ENCODE measurements at places on chromosomes 7 and 10.

- DNase-seq: no peak
Measured at GRCh38 chr10:60517805-60518204, 128.1 kb upstream of the ANK3 start.

DNA sequence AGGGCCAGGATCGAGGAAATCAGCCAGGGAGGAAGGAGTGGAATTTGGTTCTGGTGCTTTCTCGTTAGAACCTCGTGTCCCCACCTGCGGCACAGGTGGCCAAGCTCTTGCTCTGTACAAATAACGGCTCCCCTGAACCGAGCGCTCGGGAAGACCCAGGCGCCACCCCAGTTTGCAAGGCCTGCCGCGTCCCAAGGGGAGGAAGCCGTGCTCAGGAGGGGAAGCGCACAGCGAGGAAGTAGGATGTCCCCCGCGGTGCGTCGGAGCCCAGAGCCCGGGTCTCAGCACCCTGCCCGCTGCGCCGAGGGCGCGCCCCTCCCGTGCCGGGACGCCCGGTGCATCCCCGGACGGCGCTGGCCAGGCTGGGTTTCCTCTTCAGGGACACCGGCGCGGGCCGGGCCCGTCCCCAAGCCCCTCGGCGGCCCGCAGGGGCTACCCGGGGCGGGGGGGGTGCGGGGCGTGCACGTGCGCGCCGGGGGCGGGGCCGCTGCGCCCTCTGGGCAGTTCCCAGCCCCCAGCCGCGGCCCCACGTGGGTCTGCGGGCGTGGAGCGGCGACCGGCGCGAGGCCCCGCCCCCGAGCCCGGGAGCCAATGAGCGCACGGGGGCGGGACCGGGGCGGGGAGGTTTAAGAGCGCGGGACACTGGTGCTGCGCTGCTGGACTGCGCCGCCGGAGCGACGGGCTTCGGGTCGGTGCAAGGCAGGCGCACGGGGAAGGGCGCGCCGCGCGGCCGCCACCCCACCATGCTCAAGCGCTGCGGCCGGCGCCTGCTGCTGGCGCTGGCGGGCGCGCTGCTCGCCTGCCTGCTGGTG lies at the start of gene LFNG:
LFNG (plus strand) TSS at position 656 of the 812 bp plus-strand sequence; CDS start at position 744, 88 bp downstream.
- DNase-seq: peak; percentile 83

DNA sequence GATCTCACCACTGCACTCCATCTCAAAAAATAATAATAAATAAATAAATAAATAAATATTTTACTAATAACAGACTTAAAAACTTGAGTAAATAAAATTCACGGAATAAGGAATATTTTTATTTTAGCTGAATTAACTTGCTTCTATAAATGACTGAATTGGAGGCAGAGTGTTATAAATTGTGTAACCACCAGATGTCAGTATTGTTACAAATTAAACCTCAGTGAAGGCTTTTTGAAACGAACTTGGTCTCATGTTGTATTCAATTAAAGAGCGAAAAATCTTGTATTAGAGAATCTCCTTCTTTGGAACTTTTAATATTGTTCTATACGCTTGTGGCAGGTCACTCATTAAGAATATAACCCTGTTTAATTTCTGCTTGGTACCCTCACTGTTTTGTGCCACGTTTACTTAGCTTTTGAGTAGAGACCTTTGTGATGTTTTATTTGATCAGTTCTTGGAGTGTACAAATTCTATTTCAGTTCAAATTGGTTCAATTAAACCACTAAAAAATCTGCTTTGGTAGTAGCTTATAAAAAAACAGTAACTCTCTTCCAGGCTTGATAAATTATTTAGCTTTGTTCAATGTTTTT lies 45.6 kb upstream of the SCIN start:
- no peak for DNase-seq

GRCh38 chr7:157699357-157700013 lies 362.7 kb downstream of the DNAJB6 start:
- no peak for DNase-seq

- DNase-seq: no peak
Measured at GRCh38 chr10:31584098-31584631, 265.1 kb downstream of the ZEB1 start.

DNA sequence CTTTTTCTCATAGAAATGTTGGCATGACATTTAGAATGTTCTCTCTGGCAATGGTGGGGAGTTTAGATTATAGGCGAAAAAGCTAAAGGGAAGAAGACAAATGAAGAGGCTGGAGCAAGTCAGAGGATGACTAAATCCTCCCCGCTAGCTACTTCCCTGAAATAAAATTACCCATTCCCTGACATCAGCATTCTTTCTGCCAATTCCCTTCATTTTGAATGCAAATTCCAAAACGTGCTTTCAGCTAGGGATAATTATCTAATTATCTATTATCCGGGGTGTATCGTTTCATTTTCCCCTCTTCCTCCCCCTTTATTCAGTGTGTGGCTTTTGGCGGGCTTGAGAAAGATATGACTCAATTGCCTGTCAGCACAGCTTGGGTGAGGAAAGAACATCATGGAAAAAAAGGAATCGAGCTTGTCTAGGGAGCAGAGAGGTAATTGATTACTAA lies 672.3 kb downstream of the TNS3 start:
- no peak for DNase-seq

DNA sequence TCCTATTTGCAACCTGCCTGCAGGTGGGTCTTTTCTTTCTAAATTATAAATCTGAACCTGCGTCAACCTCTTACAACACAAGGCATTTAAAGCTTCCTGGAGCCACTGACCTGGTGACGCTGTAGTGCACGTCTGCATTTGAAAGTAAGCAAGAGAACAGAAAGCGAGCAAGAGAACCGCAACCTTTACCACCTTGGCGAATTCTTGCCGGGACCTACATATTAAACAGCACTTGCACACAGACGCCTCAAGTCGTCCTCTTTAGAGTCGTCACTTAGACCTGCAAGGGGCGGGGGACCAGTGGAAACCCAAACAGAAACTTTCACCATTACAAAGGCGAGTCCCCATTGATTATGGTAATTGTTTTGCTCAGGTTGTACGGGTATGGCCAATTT lies 9.5 kb downstream of the GLI3 start:
- no peak for DNase-seq

DNA sequence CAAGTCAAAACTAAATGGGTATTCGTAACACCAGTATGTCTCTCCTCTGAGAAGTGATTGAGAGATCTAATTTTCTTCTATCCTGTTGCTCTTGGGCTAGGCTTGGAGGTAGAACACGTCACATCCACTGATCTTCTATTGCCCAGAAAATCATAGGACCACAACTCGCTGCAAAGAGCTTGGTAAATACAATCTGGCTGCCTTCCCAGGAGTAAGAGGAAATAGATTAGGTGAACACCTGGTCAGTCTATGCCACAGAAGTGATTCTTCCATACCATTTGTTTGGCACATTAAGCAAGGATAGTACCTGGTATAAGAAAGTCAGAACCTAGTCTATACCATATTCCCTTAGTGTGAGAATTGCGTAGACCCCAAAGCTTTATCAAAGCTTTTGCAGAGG lies 129.3 kb upstream of the PHYHIPL start:
- DNase-seq: peak; percentile 5

DNA sequence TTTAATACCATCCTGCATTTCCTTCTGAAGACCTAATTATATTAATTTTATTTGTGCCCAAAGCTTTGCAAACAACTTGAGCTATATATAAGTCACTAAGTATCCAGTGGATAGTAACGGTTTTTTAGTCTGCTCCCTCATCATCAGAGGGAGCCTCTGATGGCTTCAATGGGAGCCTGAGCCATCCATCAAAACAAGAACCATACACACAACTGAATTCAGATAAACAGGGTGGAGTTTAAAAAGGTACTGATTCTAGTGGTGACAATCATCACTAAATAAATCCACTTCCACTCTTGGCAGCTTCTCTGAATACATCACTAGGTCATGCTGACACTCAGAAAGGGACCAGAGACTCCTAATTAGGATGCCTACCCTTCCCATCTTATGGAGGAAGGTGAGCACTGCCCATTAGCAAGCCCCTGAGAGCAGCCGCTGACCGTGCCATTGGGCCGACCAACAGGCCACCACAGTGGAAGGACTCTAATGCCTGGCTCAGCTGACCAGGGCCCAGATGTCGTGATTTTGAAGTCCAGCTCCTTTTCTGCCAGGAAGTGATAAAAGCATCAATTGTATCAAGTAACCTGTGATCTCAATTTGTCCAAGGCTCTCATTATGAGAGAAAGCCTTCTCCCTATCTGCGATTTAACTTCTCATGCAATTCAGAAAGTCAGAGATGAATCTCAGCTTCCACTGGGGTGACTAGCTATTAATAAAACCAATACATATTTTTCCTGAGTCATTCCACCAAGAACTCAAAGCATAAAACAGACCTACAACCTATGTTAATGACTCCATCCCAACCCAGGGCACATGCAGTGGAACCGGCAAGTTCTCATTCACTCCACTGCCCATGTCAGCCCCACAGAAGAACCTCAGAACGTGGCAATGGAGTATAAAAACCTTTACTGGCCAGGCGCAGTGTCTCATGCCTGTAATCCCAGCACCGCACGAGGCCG lies 13.1 kb downstream of the VOPP1 start:
- no peak for DNase-seq

- DNase-seq: no peak
Measured at GRCh38 chr10:127041552-127041951, 136.3 kb downstream of the DOCK1 start.

DNA sequence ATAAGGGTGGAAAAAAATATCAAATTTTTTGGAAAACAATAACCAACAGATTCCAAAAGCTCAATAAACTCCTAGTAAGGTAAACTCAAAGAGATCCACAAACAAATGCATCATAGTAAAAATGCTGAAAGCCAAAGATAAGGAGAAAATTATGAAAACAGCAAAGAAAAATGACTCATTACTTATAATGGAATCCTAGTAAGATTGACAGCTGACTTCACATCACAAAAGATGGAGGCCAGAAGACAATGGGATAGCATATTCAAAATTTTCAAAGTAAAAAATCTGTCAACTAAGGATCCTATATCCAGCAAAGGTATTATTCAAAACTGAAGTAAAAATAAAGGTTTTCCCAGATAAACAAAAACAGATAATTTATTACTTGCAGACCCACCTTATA lies 183.4 kb upstream of the VIPR2 start:
- peak; percentile 4 for DNase-seq

GRCh38 chr10:104331208-104331838 lies 6.9 kb downstream of the ITPRIP start:
- peak; percentile 36 for DNase-seq

- DNase-seq: no peak
Measured at GRCh38 chr10:37952043-37952755, 24.2 kb downstream of the ZNF25 start.

DNA sequence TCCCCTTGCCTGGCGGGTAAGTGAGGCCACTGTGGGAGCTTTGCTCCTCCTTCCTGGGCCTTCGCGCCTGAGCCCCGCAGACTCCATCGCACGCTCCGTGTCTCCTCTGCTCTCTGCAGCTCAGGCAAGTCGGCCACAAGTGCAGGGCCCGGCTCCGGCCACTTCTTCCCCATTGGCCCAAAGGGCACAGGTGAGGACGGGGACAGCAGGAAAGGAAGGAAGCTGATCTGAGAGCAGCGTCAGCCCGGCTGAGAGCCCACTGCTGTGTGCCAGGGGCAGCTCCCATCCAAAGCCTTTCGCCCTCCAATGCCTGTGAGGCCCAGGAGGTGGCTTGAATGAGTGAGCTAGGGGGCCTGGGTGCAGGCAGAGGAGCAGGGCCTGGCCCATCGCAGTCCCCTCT lies 33.7 kb upstream of the RHEB start:
- no peak for DNase-seq

GRCh38 chr10:5254488-5254887 lies 57.9 kb downstream of the AKR1C4 start:
- no peak for DNase-seq

DNA sequence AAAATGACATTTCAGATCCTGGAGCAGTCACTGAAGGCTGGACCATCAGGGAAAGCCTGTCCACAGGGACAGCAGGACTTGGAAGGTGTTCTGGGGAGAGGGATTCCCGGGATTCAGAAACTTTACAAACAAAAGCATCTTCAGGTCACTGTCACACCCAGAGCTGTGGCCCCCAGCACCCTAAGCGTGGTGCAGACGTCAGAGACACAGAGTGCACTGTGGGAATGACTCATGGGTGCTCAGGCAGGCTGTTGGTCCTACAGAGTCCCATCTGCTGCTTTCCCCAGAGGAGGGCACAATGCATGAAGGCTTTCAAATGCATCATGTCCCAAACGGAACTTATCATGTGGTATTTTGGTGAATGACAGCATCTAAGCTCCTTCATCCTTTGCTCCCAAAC lies 13.1 kb upstream of the LRMDA start:
- DNase-seq: no peak

DNA sequence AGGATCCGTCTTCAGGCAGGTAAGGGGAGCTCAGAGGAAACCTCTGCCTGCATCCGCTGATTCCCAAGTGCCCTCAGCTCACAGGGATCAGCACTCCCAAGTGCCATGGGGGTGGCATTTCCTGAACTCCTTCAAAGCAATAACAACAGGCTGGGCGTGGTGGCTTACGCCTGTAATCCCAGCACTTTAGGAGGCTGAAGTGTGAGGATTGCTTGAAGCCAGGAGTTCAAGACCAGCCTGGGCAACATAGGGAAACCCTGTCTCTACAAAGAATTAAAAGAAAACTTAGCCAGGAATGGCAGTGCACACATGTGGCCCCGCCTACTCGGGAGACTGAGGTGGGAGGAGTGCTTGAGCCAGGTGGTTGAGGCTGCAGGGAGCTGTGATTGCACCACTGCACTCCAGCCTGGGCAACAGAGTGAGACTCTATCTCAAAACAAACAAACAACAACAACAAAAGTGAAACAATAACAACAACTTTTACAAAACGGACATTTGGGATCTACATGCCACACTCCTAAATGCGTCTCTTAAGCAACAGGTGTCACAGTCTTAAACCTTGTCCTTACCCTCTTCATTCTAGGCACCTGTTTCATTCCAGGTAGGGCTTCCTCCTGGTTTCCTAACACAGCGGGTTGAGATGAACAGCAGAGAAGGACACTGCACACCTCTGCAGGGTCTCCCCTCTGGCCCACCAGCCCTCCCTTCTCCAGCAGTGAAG lies 73.8 kb downstream of the PAXIP1 start:
- DNase-seq: no peak

DNA sequence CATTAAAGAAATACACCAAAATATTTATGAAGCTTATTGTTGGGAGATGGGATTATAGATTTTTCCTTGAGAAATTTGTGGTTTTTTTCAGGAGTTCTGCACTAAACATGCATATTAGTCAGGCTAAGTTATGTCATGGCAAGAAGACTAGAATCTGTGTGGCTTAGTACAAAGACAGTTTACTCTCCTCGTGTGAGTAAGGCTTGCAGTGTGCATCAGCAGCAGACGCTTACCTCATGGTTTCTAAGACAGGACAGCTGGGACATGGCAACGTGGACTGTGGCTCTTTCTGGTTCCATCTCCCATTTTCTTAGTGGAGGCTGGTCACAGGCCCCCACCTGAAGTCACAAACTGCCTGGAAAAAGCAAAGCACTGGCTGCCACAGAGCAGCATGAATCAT lies 429.6 kb upstream of the VSTM2A start:
- DNase-seq: no peak

GRCh38 chr7:50826371-50827172 lies 43.9 kb upstream of the GRB10 start:
- DNase-seq: no peak

DNA sequence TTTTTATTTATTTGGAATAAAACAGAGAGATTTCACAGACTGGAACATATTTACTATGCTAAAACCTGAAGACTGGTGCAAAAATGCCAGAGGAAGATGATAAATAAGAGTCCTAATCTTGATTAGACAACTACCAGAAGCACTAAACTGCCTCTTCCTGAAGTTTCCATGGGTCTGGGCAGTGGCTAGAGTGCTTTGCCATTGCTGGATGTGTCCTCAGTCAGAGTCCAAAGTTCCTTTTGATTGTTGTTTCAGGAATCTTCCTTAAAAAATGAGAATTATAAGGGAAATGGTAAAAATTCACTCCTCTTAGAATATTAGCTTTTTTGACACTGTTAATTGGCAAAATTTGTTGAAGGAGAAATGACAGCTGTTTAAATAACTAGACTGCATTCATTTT lies 86.3 kb upstream of the AHR start:
- DNase-seq: no peak

Data from NCI-H1930 (cell line).